ENCODE measurements at places on chromosomes 2 and 18.

DNA sequence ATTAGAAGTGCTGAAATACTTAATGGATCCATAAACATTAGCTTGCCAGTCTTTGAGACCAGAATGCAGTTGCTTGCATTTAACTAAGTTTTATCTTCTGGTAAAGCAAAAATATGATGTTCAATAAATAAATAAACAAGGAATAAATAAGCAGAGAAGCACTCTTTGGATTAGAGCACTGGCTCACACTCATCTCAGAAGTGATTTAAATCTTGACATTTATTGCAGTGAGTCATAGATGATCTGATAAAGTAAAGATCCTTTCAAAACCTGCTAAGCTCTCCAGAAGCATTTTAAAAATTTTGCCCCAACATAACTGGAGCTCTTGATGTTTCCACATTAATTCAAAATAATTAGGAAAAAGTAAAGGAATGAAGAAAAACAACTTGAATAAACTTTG, 66.8 kb downstream of the KYNU start:
- no peak for DNase-seq

DNA sequence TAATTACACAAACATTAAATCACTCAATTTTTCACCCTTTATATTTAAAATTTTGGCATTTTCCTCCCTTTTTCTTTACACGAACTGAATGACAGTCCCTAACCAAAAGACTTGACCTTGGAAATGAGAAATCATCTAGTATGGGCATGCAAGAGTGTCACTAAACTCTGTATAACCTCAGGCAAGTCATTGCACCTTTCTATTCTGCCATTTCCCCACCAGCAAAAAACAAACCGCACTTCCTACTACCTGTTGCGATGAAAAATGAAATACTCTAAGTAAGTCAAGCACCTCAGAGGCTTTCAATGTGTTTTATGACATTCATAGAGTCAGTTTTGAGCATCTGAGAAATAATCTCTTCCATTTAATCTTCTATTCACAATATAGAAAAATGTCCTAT, 44.1 kb downstream of the ANKRD44 start:
- no peak for DNase-seq

DNA sequence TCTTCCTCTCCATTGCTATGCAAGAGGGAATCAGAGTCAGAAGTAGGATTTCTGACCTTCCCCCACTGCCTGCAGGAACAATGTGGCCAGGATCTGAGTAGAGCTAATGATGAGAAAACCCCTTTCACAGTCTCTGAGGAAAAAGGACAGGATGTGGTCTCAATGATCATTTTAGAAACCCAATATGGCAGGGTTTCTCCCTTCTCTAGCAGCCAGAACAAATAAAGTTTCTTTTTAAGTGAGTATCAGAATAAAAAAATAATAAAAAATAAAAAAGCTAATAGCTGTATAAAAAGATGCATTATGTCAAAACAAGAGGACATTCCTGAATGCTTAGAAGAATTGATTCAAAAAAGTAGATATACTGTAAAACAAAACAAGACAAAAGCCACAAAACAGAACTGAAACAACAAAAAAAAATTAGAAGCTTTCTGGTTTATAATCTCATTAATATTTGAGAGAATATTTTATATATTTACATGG, 1124.9 kb upstream of the ZEB2 start:
- no peak for DNase-seq

DNA sequence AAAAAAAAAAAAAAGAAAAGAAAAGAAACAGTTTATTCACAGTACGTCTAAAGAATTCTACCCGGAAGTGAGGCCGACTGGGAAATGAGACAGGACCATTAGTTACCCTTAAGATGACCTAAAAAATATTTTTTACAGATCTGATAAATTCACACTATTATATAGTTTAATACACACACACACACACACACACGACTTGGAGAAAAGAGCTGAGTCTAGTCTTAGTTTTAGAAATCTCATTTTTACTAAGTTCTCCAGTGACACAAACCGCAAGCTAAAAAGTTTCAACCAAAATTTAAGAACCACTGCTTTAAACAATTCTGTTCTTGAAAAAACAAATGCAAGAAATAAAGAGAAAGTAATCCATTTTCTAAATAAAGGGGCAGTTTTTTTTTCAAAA, 27.1 kb downstream of the ST3GAL5 start:
- no peak for DNase-seq

GRCh38 chr2:17827785-17828184, 11.5 kb downstream of the MSGN1 start:
- no peak for DNase-seq

DNA sequence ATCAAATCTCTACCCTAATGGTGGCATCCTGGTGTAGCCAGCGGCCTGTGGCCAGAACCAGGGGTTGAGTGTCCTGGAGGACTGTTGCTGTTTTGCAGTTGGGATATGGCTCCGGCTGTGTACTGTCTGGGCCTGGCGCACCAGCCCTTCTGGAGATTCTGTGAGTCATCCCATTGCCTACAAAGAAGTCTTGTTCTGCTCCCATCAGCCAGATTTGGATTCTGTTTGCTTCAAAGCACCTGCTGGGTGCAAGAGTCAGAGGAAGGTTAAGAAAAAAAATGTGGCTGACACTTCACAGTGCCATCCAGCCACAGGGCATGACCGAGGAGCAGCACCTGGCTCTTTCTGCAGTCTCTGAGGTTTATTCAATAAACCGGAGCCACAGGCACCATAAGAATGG, 41.0 kb upstream of the ASAP2 start:
- DNase-seq = no peak

DNA sequence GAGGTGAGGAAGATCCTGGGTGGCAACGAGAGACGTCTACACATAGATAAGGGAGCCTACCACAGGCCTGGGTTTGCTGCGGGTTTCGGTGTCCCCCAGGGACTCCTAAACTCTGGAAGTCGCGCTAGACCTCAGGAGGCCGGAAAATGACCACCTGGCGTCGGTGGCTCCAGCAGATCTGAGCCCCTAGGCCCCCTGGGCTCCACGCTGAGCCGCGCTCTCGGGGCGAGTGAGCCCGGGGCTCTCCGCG, 987 bp upstream of the DLX1 start:
- DNase-seq = peak; percentile 65

DNA sequence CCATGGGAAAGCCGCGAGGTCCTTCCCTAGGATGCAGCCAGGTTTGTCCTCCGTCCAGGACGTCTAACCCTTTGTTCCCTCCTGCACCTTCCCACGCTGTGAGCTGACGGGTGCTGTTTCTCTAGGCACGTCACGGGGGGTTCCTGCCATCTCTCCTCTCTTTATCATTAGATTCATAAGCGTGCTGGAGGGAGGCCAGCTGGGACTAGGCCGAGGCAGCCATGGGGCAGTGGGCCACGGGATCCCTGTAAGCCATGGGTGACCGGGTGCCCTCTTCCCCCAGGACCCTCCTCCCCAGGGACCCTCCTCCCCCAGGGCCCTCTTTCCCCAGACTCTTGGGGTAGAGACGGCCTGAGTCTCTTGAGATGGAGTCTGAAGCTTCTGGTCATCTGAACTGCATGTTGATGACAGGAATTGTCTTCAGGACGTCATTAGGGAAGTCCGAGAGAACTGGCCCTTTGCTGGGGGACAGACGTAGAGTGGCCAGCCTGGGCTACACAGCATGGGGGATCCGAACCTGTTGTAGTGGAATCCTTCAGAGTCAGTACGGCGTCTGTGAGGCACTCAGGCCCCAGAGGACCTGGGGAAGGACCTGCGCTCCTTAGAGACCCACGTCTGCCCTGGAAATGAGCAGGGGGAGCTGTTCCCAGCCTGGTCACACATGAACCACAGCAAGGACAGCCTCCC, 108.1 kb downstream of the TPO start:
- no peak for DNase-seq

DNA sequence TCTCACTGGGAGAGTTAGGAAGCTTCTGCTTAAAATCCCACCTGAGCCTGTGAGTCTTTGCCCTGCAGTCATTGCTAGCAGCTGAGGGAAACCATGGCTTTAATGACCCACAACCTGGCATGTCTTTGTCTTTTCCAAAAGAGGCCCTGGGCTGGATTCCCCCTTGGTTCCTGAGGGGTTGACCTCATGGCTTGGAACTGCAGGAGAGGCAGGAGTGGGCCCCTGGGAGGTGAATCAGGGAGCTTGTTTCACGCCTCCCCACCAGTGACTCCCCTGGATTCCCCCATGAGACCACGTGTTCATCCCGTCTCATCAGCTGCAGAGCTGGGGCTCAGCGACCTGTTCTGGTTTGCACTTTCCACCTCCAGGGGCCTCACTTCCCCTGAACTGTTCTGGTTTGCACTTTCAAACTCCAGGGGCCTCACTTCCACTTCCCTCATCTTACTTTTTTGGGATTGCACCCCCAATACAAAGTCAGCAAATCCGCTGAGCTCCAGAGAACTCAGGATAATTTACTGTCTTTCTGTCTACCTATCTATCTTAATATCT, 58.5 kb upstream of the TMEM18 start:
- no peak for DNase-seq

DNA sequence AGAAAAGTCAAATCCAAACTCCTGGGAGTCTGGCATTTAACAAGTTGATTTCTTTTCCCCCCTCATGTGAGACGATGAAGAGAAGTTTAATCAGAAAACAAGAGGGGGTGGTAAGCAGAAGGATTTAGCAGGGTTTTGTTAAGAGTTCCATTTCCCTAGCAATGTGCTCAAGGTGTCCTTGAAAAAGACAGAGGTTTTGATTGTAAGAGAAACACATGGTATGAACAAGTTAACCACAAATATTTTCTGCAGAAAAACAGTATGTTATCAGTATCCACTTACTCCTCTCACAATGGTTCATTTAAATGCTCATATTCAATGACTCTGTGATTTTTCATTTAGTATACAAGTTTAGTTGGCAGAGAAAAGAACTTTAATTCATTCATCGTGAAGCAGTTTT, 26.8 kb downstream of the LAMA1 start:
- DNase-seq = no peak

DNA sequence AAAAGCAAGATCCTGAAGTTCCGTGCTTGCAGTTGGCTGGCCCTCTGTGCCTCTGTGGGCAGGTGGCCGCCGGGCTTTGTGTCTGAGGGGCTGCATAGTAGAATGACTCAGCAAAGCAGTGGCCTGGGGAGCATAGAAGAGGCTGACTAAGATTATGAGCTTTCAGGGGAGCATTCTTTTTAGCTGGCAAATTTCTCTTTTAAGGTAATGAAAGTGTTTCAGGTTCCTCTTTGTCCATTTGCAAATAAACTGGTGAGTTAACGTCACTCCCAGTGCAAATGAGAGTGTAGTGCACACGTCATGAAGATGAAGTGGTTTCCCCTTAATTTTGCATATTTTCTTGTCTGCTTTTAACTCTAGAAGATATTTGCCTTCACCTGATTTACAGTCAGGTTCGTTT, 98.6 kb downstream of the BCL2L11 start:
- peak; percentile 90 for DNase-seq

GRCh38 chr2:141393214-141393545, 737.6 kb downstream of the LRP1B start:
- no peak for DNase-seq

GRCh38 chr2:142650601-142651000, 226.9 kb upstream of the KYNU start:
- no peak for DNase-seq
